A549 treated with AZD2906 at 1 μM for 4 hours (cell line): ENCODE measurements at places on chromosomes 5 and 9. TPM values are rescaled to one million over a fixed set of nuclear protein-coding genes. Genes with fewer than 3 reads are reported as not detected.

SPAAR gene
- 0.05 to 0.09 TPM (median 0.06 TPM) in 4 of 5 replicates, not detected in the other for total RNA-seq

SVEP1 gene
- total RNA-seq = 1.5 to 1.8 TPM (median 1.7 TPM) in 5 replicates

CCL21 gene
- total RNA-seq = not detected in 5 replicates

ANAPC2 gene
- 21.8 to 36.5 TPM (median 33.4 TPM) in 5 replicates for total RNA-seq

CDH10 gene
- 0.05 to 0.20 TPM (median 0.08 TPM) in 5 replicates for total RNA-seq

RNF183 gene
- total RNA-seq = 0.10 to 0.19 TPM in 2 of 5 replicates, not detected in the others
